ENCODE measurements at places on chromosomes 4 and X. TPM values are rescaled to one million over a fixed set of nuclear protein-coding genes. Genes with fewer than 3 reads are reported as not detected.

Gene TMPRSS11B
- total RNA-seq, result not detected

Gene TMEM255A
- total RNA-seq, result 0.45 TPM

Gene NAP1L3
- 4.0 TPM for total RNA-seq

Gene FGA
- not detected for total RNA-seq

Gene TBX22
- total RNA-seq, result not detected

Gene FAM47A
- total RNA-seq, result not detected

Measured in A375 (cell line).